Breast epithelium (tissue), 4 donors: ENCODE measurements at places on chromosomes 6 and 20. TPM values are rescaled to one million over a fixed set of nuclear protein-coding genes. Genes with fewer than 3 reads are reported as not detected.

Gene SGK2
- total RNA-seq: 6.4 TPM

Gene CD24
- 470 TPM for total RNA-seq

Gene SEMG1
- not detected for total RNA-seq

Gene EPHA7
- total RNA-seq: 0.66 TPM

Gene SAMD5
- total RNA-seq: 13.5 TPM

Gene TOMM6
- 127 TPM for total RNA-seq

Gene WFDC12
- total RNA-seq: not detected

Gene SRC
- total RNA-seq: 20.6 TPM

Gene PTGIS
- 38.7 TPM for total RNA-seq

Gene CCN5
- 39.0 TPM for total RNA-seq

Gene TMEM74B
- total RNA-seq: 4.3 TPM

Gene SLC16A10
- 5.4 TPM for total RNA-seq

Gene FBXO9
- 88.5 TPM for total RNA-seq

Gene RIMS4
- 0.96 TPM for total RNA-seq

Gene GPR6
- not detected for total RNA-seq

Gene FAM83B
- total RNA-seq: 0.16 TPM

Gene HAO1
- not detected for total RNA-seq

Gene CTAGE9
- 0.16 TPM for total RNA-seq

Gene SYNGAP1
- total RNA-seq: 6.1 TPM

Gene MTO1
- 40.8 TPM for total RNA-seq

Gene FOXC1
- total RNA-seq: 13.2 TPM

Gene CNKSR3
- total RNA-seq: 8.6 TPM

Gene CST4
- not detected for total RNA-seq

Gene PAK5
- 1.3 TPM for total RNA-seq

Gene TPX2
- total RNA-seq: 0.33 TPM

Gene OR2B6
- total RNA-seq: not detected

Gene TCF21
- not detected for total RNA-seq

Gene SYNDIG1
- 0.15 TPM for total RNA-seq

Gene PNLDC1
- 0.66 TPM for total RNA-seq

Gene ENPP1
- 51.2 TPM for total RNA-seq

Gene SNX14
- 103 TPM for total RNA-seq

Gene TCP11
- total RNA-seq: 0.32 TPM

Gene MCHR2
- not detected for total RNA-seq

Gene PTCHD4
- 2.9 TPM for total RNA-seq

Gene SPEF1
- 0.88 TPM for total RNA-seq

Gene RCAN2
- 2.9 TPM for total RNA-seq

Gene PRL
- total RNA-seq: 0.29 TPM

Gene GPSM3
- 8.2 TPM for total RNA-seq

Gene NFATC2
- total RNA-seq: 11.9 TPM

Gene MICAL1
- total RNA-seq: 29.8 TPM

Gene CLPSL2
- total RNA-seq: not detected

Gene CSNK2B
- total RNA-seq: 135 TPM

Gene MRPS18B
- 52.4 TPM for total RNA-seq
